ENCODE measurements at places on chromosomes 12 and 14. TPM values are rescaled to one million over a fixed set of nuclear protein-coding genes. Genes with fewer than 3 reads are reported as not detected.

VWF gene
- 58.5 TPM for total RNA-seq

GPR84 gene
- not detected for total RNA-seq

SPX gene
- total RNA-seq = 7.8 TPM

FOXG1 gene
- total RNA-seq = not detected

PABPN1 gene
- 40.7 TPM for total RNA-seq

ACVRL1 gene
- 56.9 TPM for total RNA-seq

TBC1D30 gene
- 0.52 TPM for total RNA-seq

SLC6A15 gene
- 0.52 TPM for total RNA-seq

GLIPR1L2 gene
- total RNA-seq = not detected

SOAT2 gene
- under 0.01 TPM for total RNA-seq

ADSS1 gene
- total RNA-seq = 89.8 TPM

TEX22 gene
- total RNA-seq = under 0.01 TPM

RNASE7 gene
- total RNA-seq = not detected

CDKN1B gene
- total RNA-seq = 62.1 TPM

RTL1 gene
- 9.4 TPM for total RNA-seq

RAB35 gene
- 15.1 TPM for total RNA-seq

GALNT9 gene
- 0.52 TPM for total RNA-seq

CCDC175 gene
- not detected for total RNA-seq

HOXC5 gene
- total RNA-seq = 0.52 TPM

STXBP6 gene
- 17.7 TPM for total RNA-seq

NGB gene
- not detected for total RNA-seq

GARIN6 gene
- total RNA-seq = not detected

AMN gene
- 1.0 TPM for total RNA-seq

OTOGL gene
- 0.52 TPM for total RNA-seq

SCN8A gene
- total RNA-seq = 0.52 TPM

SELPLG gene
- 3.7 TPM for total RNA-seq

DDX23 gene
- total RNA-seq = 56.9 TPM

GALNT8 gene
- 5.2 TPM for total RNA-seq

SLC7A7 gene
- total RNA-seq = 15.1 TPM

DCAF11 gene
- 85.6 TPM for total RNA-seq

TEX52 gene
- total RNA-seq = not detected

STAT2 gene
- total RNA-seq = 85.6 TPM

ADAMTS20 gene
- total RNA-seq = 0.52 TPM

FOXM1 gene
- total RNA-seq = 0.52 TPM

FAM222A gene
- 1.0 TPM for total RNA-seq

CCDC177 gene
- total RNA-seq = not detected

SIX6 gene
- total RNA-seq = not detected

TSPAN19 gene
- not detected for total RNA-seq

TMEM132C gene
- total RNA-seq = 3.7 TPM

SGPP1 gene
- total RNA-seq = 13.0 TPM

GYS2 gene
- not detected for total RNA-seq

TAS2R20 gene
- 6.3 TPM for total RNA-seq

TMEM52B gene
- under 0.01 TPM for total RNA-seq

PRPH gene
- 2.6 TPM for total RNA-seq
